Stimulated activated CD8-positive, alpha-beta memory T cell treated with anti-CD3 and anti-CD28 coated beads, Interleukin-7, amount 100 ng/mL, for 4 hours (primary cell): ENCODE measurements at places on chromosomes 3 and 15.

DNA sequence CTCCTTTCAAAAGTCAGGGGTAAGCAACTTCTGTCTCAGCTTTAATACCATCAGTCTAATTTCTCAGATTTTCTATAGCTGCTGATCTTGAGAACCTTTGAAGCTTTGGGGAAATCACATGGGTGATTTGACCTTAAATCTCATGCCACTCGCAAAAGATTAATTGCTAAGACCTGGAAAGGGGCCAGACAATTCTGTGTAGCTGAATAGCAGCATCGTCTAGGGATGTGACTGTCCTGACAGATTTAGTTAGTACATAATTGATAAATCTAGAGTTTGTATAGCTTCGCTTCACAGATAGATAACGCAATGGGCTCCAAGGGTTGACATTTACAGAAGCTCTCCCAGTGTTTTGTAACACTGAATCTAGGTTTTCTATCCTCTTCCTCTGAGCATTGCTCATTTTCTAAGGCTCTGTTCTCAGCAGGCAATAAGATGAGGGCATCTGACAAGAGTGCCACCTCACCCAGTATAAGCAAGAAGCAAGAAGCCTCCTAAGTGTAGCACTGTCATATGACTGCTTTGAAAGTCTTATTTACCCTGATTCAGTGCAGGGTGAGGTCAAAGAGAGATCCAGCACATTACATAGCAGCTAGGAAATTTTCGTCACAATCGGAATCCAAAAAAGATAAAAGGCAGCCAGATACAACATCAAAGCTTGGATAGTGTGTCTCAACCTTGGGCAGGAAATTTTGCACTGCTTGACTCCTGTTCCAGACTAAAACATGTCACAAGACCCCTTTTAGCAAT is 47.7 kb upstream of the DUT start:
- no peak for DNase-seq

DNA sequence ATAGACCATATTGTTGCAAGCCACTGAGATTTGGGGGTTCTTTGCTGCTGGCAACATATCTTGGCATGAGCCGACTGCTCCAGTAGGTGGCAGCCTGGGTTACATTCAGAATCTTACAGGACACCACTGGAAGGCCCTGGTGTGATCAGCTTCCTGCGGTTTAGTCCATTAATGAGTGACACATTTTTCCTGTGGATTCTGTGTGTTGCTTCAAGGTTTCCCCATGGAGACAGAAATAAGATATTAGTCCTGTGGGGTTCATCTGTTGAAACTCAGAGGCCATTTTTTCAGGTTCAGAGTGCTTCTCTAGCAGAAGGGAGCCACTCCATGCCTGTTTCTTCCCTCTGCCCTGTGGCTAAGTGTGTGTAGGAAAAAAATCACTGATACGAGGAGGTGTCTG is 116.2 kb downstream of the MFSD1 start:
- DNase-seq = no peak

DNA sequence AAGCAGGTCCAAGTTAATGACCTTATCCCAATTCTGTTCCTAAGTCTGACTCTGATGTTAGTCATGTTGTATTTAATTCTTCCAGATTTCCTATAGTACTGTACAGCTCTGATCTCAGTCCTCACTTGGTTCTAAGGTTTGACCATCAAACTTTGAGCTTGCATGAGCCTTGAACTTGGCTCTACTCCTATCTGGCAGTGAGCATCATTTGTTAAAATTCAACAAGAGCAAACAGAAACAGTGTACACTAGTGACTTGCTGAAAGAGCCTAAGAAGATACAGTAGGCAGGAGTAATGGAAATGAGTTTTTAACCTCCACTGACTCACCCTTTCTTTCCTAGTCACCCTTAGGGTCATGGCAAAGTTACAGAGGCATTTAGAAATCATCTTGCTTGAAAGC is 451.1 kb upstream of the TPRG1 start:
- no peak for DNase-seq

DNA sequence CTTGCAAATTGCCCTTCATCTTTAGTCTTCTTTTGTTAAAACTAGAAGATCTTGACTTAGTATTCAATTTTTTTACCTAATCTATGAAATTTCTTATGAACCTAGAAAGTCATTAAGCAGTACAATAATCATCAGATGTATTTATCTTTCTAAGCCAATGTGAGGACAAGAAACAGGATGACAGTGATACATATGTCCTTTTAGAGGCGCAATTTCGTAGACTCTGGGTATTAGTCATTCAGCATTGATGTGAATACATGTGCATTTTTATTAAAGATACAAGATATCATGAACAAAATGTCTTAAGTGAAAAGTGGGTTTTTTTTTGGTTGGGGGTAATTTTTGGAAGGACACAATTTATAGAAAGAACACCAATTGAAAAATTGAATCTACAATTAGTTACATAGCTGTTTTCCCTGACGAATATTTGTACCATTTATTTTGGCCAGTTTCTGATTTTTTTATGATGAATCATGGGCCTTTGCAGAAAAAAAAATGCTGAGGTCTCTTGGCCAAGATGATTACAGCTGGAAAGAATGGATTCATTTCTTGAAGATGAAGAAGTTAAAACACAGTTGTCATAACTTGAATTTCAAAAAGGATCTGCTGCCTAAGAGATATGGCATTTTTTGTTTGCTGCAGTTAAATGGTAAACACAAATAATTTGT is 48.9 kb upstream of the AGTR1 start:
- DNase-seq = no peak

GRCh38 chr15:32722136-32722535 is 4.3 kb downstream of the GREM1 start:
- DNase-seq = no peak

GRCh38 chr3:171420667-171421066 is 39.5 kb downstream of the TNIK start:
- no peak for DNase-seq

GRCh38 chr15:75655931-75656330 is 8.2 kb downstream of the SNX33 start:
- DNase-seq = no peak

DNA sequence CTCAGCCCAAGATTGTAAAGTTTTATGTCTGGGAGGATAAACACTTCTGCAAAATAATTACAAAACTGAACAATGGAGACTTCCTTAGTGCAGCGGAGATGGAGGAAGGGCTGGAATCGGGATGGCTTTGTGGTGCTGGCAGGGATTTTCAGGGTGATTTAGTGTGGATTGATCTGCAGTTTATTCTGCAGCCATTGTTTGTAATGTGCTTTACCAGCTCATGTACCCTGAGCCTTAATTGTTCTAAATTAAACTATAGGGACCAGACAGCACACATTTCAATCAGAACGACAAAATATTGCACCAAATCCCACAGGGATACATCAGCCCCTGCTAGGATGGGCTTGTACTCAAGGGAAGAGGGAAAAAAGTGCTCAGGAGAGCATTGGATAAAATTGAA is 103.2 kb upstream of the ONECUT1 start:
- DNase-seq = no peak

- no peak for DNase-seq
Observed at GRCh38 chr15:55402707-55403106, 5.5 kb downstream of the CCPG1 start.

GRCh38 chr15:31004220-31004733 is 12.8 kb upstream of the MTMR10 start:
- DNase-seq = no peak

DNA sequence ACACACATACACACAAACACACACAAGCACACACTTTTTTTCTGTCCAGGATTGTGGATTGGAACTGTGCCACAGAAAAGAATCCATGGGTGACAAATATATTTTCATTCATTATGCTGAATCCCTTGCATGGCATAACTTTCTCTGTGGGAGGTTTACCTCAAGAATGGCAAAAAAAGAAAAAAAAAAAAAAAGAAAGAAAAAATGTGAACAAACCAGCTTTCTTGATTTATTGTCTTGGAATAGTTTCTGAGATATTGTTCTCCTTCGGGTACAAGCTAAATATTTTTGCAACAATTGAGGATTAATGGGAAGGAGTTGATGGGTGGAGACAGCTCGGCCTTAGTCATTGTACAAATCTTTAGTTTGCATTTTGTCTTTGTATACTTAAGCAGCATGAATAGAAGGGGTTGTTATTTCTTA is 153.1 kb downstream of the GMNC start:
- DNase-seq = no peak

- no peak for DNase-seq
Observed at GRCh38 chr15:55627730-55628368, 39.7 kb upstream of the PYGO1 start.

DNA sequence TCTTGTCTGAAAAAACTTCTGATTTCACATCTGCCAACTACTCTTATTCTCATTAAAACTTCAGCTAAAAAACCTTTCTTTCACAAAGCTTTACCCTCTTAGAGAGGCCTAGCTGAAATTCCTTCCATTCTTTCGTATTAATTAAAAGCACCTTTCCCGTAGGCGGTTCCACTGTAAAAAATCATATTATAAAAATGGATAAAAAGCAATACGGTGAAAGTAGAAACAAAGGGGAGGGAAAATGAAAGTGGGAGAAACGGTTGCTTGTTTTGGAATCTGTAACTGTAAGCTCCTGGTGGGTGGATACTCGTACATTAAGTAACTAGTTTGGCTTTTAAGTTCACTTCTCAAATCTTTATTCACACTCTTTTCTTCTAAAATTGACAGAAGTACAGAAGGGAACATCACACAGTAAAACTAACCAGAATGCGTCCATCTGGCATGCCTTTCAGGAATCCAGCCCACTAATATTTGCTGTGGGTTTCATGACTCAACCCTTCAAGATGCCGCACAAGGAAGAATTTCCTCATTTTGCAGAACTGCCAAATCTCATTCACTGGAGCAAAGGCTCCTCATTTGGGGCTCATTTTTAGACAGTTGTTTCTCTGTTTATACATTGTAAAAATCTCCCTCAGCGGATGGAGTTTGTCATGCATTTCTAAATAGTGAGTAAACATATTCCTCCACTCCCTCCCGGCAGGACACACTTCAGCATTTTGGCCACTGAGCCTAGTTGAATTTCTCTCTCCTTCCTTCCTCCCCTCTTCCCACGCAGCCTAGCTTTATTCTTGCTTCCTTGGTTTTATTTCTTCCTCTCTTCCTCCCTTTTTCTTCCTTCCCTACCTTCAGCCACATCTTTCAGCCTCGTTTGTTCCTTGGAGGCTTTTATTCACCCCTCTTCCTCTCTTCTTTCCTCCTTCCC is 419.5 kb upstream of the NAALADL2 start:
- no peak for DNase-seq

- no peak for DNase-seq
Observed at GRCh38 chr3:70737666-70738290, 425.3 kb upstream of the MDFIC2 start.

GRCh38 chr15:50249704-50250103 is 15.8 kb downstream of the HDC start:
- DNase-seq = no peak

GRCh38 chr3:69806735-69807438 is 67.6 kb downstream of the MITF start:
- no peak for DNase-seq

DNA sequence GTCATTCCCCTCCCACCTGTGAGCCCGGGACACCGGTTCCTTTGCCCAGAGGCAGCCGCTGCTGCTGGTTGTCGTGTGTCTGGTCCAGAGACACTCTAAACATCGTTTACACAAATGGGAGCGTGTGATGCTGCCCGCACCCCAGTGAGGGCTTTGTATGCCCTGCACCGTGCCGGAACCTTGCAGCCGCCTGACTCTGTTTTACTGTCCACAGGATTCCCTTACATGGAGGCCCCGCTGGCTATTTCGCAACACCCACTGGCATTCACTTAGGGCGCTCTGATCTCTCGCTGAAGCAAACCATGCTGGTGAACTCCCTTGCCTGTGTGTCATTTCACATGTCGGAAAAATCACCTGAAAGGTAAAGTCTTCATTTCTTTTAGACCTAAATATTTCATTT is 100.8 kb upstream of the SLC6A6 start:
- DNase-seq = no peak

GRCh38 chr3:38827791-38828190 is 11.8 kb upstream of the SCN10A start:
- no peak for DNase-seq

- no peak for DNase-seq
Observed at GRCh38 chr15:42427429-42428223, 63.3 kb downstream of the ZNF106 start.

- no peak for DNase-seq
Observed at GRCh38 chr3:32121137-32121536, 14.7 kb downstream of the GPD1L start.

DNA sequence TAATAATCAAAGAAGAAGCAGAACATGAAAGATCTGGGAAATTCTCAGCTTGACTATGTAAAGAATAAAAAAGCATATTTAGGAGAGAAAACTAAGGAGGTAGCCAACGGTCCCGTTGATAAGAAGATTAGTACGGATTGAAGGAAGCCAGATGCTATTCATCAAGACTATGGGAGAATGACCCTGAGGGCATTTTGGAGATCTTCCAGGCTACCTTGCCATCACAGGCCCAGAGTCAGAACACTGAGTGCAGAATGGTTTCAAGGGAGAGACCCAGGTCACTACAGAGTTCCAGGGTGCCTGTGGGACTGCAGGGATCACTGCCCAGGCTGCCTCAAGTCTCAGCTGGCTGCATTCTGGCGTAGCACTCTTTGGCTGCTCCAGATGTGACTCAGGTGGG is 752.9 kb upstream of the ARPP21 start:
- no peak for DNase-seq

- no peak for DNase-seq
Observed at GRCh38 chr15:51126842-51127241, 32.1 kb upstream of the TNFAIP8L3 start.

GRCh38 chr15:93488296-93488713 is 399.3 kb upstream of the RGMA start:
- no peak for DNase-seq

- no peak for DNase-seq
Observed at GRCh38 chr3:172885704-172886103, 135.2 kb downstream of the ECT2 start.

- DNase-seq = no peak
Observed at GRCh38 chr3:908839-909238, 184.0 kb upstream of the CNTN6 start.

DNA sequence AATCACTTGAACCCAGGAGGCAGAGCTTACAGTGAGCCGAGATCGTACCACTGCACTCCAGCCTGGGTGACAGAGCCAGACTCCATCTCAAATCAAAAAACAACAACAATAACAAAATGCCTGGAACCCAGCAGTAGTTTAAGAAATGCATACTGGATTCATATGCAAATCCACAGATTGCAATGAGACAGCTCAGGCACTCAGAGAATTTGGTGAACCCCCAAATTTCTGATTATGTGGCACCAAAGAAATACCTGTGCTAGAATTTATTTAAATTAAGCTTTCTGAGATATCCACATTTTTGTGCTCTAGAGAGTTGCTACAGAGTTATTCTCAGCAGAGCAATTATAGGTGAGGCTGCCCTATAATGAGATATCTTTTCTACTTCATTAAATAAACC is 29.7 kb downstream of the SPATA16 start:
- no peak for DNase-seq

- DNase-seq = no peak
Observed at GRCh38 chr15:90644952-90645725, 72.0 kb upstream of the BLM start.
